Left renal cortex interstitium (tissue), 4 donors: ENCODE measurements at places on chromosomes 2 and 18.

DNA sequence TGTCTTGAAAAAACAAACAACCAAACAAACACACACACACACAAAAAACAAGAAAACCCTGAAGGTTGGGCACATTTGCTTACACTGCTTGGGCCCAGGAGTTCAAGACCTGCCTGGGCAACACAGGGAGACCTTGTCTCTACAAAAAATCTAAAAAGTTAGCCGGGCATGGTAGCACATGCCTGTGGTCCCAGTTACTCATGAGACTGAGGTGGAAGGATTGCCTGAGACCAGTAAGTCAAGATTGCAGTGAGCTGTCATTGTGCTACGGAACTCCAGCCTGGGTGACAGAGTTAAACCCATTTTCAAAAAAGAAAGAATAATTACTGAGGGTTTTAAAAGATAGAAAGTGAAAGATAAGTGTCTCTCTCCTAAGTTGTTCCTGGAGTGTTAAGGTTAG lies 103.4 kb downstream of the MBD5 start:
- no peak for DNase-seq

DNA sequence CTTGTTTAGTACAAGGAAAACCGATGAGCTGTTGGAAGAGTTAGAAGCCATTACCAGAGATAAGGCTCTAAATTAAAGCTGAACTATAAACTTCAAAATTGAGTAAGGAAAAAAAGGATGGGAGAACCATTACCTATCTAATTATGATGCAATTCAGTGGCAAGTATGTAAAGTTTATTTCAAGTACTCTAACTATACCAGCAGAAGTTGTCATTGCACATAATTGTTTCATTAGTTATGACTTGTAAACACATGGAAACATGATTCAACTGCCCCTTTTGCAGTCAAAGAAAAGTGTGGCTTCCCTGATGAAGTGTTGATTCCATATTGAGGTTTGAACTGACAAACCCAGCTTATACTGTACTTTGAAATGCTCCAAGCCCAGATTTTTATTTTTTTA lies 324.1 kb upstream of the KCNJ3 start:
- DNase-seq = no peak

DNA sequence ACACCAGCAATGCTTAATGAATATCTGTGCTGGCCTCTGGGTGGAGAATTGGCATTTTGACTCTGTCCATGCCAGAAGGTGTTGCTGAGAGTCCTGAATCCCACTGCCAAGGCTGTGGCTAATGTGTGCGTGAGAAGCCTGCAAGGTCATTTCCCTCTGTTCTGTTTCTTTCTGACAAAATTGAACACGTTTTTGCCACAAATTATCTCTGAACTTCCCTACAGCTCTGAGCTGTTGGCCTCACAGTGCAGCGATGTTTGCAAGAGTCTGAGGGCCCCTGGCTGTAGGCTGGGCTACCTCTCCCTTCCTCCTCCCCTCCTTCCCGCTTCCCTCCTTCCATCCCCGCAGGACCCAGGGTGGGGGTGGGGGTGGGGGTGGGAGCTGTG lies 154.1 kb upstream of the HS6ST1 start:
- no peak for DNase-seq

DNA sequence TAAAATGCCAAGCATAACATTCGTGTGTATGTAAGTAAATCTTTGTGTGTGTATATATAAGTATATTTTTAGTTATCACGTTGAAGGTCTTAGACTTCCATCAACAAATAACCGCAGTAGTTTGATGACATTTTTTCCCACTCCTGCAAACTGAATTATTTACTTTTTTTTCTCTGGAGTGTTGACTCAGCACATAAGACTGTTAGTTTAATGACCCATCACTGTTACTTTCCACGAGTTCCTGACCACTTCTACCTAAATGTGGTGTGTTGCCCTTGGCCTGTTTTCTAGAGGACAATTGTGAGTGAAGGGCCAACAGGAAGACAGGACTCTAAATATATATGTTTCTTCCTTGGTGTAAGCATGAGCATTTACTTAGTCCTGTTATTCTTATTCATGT lies 71.3 kb upstream of the TXNDC2 start:
- DNase-seq = no peak

- DNase-seq = no peak
These were observed 13.6 kb upstream of the MSH6 start for GRCh38 chr2:47769318-47769717.

- DNase-seq = no peak
These were observed 42.5 kb downstream of the TRIB2 start for GRCh38 chr2:12759248-12759647.

DNA sequence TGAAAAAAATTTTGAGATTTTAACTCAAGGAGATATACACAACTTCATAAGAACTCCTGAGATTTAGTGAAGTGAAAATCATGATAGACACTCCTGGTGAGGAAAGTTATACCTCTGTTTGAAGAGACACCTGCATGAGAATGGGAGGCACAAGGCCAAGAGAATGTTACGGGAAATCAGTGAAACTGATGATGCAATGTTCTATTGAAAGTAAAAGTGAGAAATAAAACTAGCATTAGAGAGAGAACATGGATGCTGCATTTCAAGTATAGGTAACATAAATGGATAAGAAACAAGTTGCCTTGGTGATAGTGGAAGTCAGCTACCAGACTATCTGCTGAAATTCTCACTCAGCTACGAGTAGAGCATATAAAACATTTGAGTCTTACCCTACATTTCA lies 562.1 kb upstream of the FANCL start:
- DNase-seq = no peak

DNA sequence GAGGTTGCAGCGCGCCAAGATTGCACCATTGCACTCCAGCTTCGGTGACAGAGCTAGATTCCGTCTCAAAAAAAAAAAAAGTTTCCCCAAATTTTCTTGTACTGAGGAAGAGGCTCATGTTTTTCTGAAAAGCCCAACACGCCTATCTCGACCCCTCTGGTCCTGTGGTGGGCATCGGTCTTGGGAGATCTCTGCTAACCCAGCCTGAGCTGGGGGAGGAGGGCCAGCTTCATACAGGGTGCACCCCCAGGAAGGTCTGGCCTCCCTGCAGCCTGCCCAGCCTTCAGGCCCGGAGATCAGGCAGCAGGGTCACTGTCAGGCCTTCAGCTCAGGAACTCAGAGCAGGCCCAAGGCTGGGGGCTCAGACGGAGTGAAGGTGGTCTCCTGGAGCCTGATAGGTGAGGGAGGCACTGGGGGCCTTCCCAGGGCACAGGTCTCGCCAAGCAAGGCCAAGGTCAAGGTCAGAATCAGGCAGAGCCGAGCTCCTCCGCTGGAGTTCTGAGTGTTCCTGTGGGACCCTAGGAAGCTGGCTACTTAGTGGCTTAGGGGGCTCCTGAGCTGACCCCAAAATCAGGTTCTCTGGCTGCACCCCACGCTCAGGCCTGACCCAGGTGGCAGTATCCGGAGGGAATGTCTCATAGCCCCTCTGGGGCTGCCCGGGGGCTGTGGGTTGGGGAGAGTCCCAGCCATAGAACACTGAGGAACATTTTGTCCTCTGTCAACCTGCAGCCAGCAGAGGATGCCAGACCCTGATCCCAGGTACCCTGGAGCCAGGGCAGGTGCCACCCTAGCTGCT lies 37.9 kb upstream of the SMAD7 start:
- no peak for DNase-seq

DNA sequence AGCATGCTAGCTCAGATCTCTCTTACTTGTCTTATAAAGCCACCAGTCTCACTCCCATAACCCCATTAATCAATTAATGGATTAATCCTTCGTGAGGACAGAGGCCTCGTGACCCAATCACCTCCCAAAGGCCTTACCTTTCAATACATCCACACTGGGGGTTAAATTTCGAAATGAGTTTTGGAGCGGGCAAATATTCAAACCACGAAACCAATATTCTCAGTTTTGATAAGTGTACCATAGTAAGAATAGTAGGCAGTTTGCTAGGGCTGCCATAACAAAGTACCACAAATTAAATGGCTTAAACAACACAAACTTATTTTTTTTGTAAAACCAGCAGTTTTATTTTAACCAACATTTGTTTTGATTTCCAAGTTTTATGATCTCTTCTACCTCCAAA lies 15.2 kb downstream of the HIBCH start:
- DNase-seq = no peak

- DNase-seq = no peak
These were observed 40.7 kb upstream of the PARD3B start for GRCh38 chr2:204504594-204504993.

DNA sequence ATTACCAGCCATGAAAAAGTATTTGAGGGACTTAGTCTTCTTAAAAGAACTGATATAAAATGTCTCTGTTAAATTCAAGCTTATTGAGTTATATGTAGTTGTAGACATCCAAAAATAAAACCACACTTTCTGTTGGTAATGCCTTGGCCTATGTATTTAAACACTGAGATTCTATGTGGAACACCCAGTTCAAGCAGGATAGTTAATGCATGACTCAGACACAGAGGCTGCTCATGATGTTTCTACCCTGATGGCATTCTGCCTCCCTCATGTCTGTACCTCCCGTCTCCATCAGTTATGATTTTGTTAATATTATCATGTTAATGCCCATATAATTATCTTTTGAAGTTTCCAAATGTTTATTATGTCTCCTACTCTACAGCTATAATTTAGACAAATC lies 164.5 kb downstream of the XIRP2 start:
- no peak for DNase-seq

- no peak for DNase-seq
These were observed 78.6 kb upstream of the RPRM start for GRCh38 chr2:153557211-153557610.

GRCh38 chr2:85990084-85990483 lies 101.3 kb upstream of the ST3GAL5 start:
- no peak for DNase-seq

GRCh38 chr2:191942090-191942738 lies 95.3 kb upstream of the CAVIN2 start:
- no peak for DNase-seq

- no peak for DNase-seq
These were observed 170.6 kb downstream of the CERS6 start for GRCh38 chr2:168626647-168627046.

- DNase-seq = no peak
These were observed 921.9 kb downstream of the CCDC85A start for GRCh38 chr2:57105694-57106093.

DNA sequence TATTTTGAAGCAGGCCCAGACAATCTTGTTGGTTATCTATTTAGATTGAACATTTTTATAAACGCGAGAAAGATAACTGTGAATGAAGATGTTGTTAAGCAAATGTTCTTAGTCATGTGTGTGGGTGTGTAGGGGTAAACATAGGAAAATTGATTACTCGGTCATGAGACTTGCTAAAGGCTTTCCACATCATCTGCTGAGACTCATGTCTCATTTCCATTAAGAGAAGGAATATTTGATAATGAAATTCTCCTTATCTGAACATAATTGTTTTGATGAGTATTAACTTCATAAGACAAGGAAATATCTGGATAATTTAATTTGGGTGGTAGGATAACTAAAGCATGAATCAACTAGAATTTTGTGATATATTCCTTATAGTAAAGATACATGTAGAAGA lies 19.7 kb downstream of the CCDC102B start:
- DNase-seq = no peak

- no peak for DNase-seq
These were observed 28.2 kb downstream of the CDKL4 start for GRCh38 chr2:39215545-39215944.

DNA sequence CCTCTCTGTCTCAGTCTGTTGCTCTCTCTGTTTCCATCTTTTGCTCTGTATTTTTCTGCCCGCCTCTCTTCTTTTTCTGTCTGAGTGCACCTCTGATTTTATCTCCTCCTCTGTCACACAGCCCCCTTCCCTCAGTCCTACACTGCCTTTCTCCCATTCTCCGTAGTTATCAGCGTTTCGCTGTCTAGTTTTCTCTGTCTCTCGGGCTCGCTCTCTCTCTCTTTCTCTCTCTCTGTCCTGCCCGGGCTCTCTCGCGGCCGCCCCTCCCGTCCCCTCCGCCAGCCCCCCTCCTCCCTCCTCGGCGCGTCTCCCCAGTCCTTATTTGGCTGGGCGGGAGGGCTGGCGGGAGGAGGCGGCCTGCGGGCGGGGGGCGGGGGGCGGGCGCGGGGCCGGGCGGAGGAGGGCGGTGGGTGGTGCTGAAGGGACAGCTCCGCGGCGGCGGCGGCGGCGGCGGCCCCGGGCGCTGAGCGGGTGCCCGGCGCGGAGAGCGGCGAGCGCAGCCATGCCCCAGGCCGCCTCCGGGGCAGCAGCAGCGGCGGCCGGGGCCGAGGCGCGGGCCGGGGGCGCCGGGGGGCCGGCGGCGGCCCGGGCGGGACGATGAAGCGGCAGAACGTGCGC lies at the start of gene KCNK3:
Gene KCNK3 (plus strand): TSS at position 444 of the 618 bp plus-strand sequence. CDS start 154 bp downstream, at position 598.
- DNase-seq = peak; percentile 29

DNA sequence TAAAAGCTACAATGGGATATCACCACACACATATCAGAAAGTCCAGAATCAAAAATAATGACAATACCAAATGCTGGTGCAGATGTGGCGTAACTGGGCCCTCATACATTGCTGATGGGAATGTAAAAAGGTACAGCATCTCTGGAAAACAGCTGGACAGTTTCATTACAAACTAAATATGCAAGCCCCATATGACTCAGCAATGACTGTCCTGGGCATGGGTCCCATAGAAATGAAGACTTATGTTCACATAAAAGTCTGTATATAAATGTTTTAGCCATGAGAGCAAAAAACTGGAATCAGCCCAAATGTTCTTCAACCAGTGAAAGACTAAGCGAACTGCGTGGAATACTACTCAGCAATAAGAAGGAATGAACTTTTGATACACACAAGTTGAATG lies 56.7 kb downstream of the ALPK2 start:
- DNase-seq = no peak

DNA sequence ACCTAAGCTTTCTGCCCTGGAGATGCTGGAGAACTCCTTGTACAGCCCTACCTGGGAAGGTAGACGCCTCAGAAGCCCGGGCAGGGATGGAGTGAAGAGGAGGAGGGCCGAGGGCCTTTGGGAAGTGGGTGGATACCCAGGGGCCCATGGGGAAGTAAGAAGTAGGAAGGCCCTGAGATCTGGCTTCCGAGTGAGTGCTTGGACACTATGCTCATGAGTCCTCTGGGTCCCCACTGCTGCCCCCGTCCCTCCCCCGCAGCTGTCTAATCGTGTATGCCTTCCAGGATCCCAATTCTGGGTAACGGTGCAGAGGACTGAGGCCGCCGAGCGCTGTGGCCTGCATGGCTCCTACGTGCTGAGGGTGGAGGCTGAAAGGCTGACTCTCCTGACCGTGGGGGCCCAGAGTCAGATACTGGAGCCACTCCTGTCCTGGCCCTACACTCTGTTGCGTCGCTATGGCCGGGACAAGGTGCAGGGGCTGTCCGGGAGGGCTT lies 1.1 kb downstream of the DOK1 start:
- no peak for DNase-seq

DNA sequence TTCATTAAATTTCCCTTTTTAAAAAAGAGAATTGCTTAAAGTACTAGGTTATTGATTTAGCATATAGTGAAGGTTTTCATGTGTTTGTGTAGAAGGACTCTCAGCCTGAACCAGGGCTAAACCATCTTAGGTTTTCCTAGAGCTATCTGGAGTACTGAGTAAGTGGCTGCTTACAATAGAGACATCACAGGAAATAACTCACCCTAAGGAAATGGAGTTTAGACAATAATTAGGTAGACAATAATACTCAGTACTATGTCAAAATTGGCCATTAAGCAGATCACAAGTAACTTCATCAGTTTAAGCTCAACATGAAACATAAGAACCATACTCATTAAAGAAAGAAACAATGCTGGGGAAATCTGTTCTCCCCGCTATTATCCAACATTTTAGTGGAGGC lies 240.0 kb downstream of the RND3 start:
- DNase-seq = no peak

- no peak for DNase-seq
These were observed 239.1 kb downstream of the AGPS start for GRCh38 chr2:177631680-177632079.
